NCI-H1048 (cell line): ENCODE measurements at places on chromosomes 4 and X.
A peak's percentile ranks its signal among the peaks of the same experiment; 100 is the strongest.

- no peak for DNase-seq
These were observed 290.6 kb upstream of the KLF3 start for GRCh38 chr4:38373375-38373774.

DNA sequence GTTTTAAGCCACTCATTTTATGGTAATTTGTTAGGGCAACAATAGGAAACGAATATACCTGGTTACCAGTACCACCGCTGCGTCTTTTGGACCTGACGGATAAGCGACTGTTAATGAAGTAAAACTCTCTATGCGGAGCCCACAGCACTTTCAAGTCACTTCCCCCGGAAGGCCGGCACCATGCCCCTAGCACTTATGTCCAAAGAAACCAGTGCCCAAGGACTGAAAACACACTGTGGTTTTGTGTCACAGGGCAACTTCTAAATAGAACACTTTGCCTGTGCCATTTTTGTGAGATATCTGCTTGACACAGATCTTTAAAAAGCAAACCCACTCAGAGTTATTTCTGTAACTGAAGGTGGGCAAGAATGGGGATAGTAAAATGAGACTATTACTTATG is 22.7 kb downstream of the SH3KBP1 start:
- no peak for DNase-seq

DNA sequence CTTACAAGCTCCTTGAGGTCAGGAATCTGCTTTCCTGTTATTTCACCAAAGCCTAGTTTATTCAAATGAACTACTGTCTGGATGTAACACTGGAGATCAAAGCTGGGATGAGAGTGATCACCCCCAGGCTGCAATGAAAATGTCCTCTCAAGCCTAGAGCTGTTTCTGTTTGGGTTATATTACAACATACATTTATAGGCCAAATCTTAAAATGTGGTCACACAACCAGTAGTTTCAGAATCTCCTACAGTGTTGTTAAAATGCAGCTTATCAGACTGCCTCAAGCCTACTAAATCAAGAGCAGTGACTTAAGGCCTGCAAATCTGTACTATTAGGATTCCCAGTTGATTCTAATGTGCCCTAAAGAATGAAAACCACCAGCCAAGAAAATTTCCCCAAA is 207.5 kb downstream of the PAPSS1 start:
- no peak for DNase-seq

GRCh38 chrX:138026211-138026610 is 460.3 kb downstream of the ZIC3 start:
- no peak for DNase-seq

DNA sequence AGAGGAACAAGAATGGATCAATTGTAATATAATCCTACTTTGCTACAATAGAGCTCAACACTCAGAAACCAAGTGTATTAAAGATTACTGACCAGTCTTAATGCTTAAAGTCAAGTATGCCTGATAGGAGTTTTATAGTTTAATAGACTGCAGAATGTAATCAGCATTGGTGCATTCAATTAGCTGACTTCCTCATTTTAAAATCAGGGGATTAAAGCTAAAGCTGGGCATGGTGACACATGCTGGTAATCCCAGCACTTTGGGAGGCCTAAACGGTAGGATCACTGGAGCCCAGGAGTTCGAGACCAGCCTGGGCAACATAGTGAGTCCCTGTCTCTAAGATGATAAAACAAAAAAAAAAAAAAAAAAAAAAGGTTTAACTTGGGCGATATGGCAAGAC is 10.8 kb downstream of the HNRNPDL start:
- DNase-seq: no peak

GRCh38 chrX:48021026-48021900 is 14.5 kb downstream of the SPACA5 start:
- no peak for DNase-seq

- no peak for DNase-seq
These were observed 99.8 kb downstream of the PPA2 start for GRCh38 chr4:105374071-105374470.

DNA sequence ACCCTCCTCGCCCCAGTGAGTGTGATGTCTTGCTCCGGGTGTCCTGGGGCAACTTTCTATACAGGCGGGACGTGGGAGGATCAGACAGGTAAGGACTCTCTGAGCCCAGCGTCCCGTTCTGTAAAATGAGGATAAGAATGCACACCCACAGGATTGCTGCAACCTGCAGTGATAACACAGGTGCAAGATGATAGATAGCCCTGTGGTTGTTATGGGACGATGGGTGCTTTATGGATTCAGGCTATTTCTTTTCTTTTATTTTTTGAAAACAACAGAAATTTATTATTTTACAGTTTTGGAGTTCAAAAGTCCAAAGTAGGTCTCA is 28.6 kb downstream of the BEX3 start:
- no peak for DNase-seq

GRCh38 chrX:140767646-140768045 is 58.1 kb downstream of the LINC00632 start:
- DNase-seq: no peak

GRCh38 chr4:183402771-183403170 is 41.7 kb upstream of the CDKN2AIP start:
- DNase-seq: no peak

GRCh38 chr4:102129810-102130209 is 215.5 kb downstream of the SLC39A8 start:
- DNase-seq: no peak

- peak; percentile 1 for DNase-seq
These were observed 1.8 kb upstream of the GABRQ start for GRCh38 chrX:152635941-152636340.

DNA sequence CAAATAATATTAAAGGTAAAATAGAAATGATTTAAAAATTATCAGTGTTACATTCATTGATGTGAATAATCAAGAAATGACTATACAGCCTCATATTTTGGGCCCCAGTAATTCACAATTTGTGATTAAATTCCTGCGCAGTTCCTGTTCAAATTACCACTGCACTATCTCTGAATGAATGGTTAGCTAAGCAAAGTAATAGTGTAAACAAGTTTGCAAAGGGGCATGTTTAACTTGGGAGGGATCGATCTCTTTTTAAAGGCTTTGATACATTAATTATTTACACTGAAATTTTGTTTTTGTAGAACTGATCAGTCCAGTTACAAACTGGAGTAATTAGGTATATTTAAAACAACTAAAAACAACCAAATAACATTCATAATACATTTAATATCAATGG is 784.4 kb downstream of the RPA4 start:
- no peak for DNase-seq

DNA sequence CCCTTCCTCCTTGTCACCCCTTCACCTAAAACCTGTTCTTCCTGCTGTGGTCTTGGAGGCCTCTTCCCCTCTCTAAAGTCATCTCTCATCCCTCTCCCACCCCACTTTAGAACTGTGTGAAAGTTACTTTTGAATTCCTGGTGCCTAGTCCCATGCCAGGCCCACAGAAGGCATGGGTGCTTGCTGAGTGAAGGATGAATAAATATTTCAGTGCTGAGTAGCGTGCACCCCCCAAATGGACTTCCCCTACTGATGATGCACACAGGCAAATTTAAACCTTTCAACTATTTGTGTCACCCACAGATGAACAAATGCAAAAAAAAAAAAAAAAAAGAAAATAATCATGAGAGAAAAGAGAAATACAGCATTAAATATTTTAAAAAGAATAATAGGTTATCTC is 19.8 kb downstream of the PSMD10 start:
- DNase-seq: no peak

- no peak for DNase-seq
These were observed 73.8 kb downstream of the FBXW7 start for GRCh38 chr4:152462047-152462446.

DNA sequence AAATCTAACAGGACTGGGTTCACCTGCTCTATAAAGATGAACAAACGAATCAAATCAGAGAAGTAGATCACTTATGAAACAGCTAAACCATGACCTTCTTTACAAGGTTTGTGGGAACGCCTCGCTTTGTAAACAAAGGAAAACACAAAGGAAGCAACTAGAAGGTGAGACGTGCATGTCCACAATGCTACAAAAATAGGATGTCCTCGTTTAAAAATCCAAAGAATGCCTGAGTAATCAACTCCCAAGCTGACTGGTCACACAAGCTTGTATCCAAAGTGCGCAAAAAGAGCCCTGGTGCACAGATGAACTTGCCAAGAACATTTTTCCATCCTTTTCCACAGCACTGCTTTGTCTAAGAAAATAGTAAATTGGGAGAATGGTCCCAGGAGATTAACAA is 6.3 kb upstream of the SH3KBP1 start:
- DNase-seq: no peak

DNA sequence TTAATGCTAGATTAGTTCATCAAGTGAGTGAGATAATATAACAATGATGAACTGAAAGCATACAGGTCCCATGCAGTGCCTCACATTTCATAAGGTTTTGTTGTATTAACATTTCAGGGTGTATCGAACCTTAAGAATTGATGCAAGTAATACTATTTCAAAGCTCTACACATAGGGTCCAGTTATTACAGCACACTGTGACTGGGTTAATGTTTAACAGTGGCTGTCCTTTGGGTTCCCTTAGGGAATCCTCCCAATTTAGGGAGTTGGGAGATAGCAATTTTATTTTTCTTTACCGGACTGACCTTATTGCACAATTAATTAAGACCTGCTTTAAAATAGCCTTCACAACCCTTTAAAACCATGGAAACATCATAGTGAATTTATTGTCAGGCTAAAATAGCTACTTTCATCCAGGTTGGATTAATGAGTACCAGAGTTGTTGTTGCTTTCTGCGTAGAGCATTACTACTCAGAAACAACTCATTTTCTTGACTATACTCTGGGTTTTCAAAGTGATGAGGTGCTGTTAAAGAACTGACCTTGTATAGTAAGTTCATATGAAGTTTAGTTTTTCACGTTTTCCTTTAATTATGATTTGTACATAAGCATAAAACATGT is 134.4 kb downstream of the AKAP4 start:
- DNase-seq: no peak

DNA sequence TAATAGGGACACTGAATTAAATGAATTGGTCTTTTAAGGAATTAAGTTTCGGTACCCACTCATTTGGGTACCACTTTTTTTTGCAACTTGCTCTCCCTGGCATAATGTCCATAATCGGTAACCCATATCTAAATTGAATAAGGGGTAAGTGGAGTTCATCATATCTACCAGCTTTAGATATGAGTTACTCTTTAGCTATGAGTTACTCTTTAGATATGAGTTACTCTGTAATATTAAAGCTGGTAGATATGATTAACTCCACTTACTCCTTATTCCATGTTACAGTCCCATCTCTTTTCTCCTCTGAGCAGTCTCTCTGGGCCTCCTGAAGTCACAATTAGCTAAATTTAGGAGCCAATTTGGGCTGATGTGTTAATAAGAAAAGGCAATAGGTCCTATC is 85.7 kb downstream of the TEX13C start:
- DNase-seq: no peak

GRCh38 chrX:68669094-68669860 is 21.8 kb downstream of the STARD8 start:
- DNase-seq: no peak

GRCh38 chrX:38561951-38562719 is 793 bp downstream of the TSPAN7 start:
- DNase-seq: no peak
